NK-92 treated with Interleukin-12 subunit alpha and Interleukin-12 subunit beta, amount 100 ng/mL, for 24 hours (cell line): ENCODE measurements at places on chromosomes 1 and 21.

GRCh38 chr1:245987219-245987545, 519.9 kb downstream of the SMYD3 start:
- no peak for DNase-seq

DNA sequence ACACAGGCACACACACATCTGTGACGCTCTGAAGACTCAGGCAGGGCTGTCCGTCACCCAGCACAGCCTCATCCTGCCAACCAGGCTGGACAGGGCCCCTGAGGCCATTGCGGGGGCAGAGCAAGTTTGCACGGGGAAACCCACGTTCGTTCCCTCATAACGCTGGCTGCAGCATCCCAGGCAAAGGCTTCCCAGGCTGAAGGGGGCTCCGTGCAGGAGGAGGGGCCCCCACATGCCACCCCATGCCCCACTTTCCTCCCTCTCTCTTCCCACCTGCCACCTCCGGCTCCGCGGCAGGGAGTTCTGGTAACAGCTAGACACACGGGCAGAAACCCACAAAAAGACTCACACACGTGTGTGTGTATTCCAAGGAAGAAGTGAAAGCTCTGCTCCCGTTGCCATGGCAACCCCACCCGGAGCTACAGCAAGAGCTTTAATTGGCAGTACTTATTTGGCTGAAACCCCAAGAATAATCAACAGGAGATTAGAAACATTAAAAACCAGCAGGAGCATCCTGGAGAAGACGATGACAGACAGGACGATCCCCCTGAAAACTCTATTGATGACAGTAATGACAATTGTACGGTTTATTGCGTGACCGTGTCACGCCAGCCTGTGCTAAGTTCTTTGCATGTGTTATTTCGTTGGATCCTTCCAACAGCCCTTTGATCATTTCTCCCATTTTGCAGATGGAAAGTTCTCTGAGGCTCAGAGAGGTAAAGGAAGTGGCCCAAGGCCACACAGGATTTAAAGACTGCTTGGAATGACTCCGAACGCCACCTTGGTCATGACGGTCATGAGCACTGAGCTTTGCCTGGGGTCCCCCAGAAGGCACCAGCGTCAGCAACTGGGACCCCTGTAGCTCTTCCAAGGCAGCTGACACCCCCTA, 247.1 kb downstream of the NPHP4 start:
- no peak for DNase-seq

DNA sequence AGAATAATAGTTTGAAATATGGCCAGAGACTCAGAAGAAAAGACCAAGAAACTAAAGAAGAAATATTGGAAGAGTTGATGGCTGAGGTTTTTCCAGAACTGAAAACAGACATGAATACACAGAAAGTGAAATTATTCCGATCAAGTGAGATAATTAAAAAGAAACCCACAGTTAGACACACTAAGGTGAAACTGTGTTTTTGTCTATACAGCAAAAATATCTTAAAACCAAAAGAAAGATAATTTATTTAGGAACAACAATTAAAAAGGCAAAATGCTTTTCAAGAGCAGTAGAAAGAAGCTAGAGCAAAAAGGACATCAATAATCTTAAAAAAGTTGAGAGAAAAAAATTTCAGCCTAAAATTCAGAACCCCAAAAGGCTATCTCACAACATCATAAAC, 116.3 kb downstream of the COP1 start:
- no peak for DNase-seq

GRCh38 chr1:13619909-13620308, 36.3 kb downstream of the PDPN start:
- DNase-seq = no peak

- no peak for DNase-seq
These were observed 40.7 kb downstream of the HHAT start for GRCh38 chr1:210369425-210369824.

DNA sequence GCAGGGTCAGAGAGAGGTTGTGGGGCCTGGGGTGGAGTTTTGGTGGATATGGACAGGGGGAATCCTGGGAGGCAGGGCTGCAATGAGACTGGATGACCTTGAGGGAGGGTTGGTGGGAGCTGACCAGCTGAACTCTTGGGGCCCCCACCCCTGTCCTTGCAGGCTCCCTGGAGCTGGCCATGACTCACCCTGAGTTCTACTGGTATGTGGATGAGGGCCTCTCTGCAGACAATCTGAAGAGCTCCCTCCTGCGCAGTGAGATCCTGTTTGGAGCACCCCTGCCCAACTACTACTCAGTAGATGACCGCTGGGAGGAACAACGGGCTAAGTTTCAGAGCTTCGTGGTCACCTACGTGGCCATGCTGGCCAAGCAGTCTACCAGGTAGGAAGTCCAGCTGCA, 23.6 kb downstream of the DISP3 start:
- DNase-seq = no peak

DNA sequence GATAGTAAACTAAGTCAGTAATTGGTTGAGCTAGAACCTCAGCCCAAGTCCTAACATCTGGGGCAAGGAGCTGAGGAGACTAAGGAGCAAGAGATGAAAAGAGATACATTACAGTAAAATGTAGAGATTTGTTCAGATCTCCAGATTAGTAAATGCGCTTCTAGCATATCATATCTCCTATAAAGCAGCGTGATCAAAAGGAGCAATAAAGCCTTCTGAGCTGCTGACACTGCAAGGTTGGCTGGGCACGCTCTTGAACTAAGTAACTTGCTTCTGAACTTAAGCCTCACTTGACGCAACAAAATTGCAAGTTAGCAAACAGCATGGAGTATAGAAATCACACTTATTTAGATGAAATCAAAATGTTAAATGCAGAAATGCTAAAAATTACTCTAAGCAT, 80.9 kb downstream of the LRRC53 start:
- no peak for DNase-seq

DNA sequence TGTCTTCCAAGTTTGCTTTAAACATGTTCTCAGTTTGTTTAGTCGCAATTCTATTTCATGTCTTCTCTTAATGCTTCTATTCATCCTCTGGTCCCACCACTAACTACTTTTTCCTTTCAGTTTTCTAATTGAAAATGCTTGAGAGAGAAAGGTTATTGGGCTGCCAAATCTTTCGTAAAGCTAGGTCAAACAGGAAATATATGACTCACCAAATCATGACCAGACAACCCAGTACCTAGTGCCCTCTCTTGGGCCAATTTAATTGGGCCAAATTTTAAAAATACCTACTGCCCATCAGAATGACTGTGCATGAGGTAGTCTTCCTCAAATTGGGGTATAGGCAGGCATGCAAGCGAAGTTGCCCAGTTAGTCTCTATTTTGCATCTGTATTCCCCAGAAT, 295.4 kb upstream of the PBX1 start:
- no peak for DNase-seq

GRCh38 chr1:54125386-54126070, 27.3 kb downstream of the CDCP2 start:
- no peak for DNase-seq

DNA sequence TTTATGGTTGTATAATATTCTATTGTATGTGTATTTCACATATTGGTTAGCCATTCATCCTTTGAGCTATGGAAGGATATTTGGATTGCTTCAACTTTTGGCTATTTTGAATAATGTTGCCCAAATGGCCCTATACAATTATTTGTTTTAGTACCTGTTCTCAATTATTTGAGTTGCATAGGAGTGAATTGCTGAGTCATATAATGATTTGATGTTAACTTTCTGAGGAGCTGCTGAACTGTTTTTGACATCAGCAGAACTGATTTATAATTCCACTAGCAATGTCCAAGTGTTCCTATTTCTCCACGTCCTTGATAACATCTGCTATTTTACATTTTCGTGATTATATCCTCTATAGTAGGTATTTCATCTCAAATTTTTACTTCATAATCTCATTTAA, 839.9 kb downstream of the KCNT2 start:
- DNase-seq = no peak
